ENCODE measurements at places on chromosomes 16 and 17.

GRCh38 chr16:9446471-9447194 lies 355.2 kb downstream of the HAPSTR1 start:
- DNase-seq: no peak

GRCh38 chr16:23917621-23918020 lies 81.8 kb downstream of the PRKCB start:
- no peak for DNase-seq

- no peak for DNase-seq
Measured at GRCh38 chr16:82761858-82762257, 135.1 kb downstream of the CDH13 start.

- DNase-seq: no peak
Measured at GRCh38 chr17:43314611-43315011, 80.8 kb upstream of the RNU2-1 start.

- DNase-seq: no peak
Measured at GRCh38 chr16:51392521-51393187, 241.6 kb upstream of the SALL1 start.

- no peak for DNase-seq
Measured at GRCh38 chr17:40251576-40251975, 32.5 kb downstream of the WIPF2 start.

DNA sequence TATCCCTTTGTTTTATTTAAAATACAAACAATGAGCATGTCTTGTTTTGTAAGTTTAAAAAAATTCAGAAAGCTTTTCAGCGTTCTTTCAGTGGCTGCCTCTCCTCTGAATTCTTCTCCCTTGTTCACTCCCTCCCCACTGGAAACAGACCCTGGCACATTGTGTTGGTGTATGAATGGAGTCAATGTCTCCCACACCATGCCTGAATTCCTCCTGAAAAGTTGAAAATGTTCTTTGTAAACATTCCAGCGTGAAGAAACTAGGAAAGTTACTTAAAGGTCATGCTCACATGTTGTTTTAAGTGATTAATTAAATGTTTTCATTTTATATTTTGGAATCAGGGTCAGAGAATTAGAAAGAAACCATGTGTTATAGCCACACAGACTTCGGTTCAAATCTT lies 136.9 kb upstream of the DYNLRB2 start:
- no peak for DNase-seq

- DNase-seq: no peak
Measured at GRCh38 chr17:66965801-66966262, 1.3 kb downstream of the CACNG4 start.

- no peak for DNase-seq
Measured at GRCh38 chr17:81179220-81179619, 13.2 kb upstream of the AATK start.

- no peak for DNase-seq
Measured at GRCh38 chr16:52677501-52677900, 130.6 kb upstream of the TOX3 start.

- peak; percentile 62 for DNase-seq
Measured at GRCh38 chr17:78842881-78843565, 2.4 kb upstream of the USP36 start.

DNA sequence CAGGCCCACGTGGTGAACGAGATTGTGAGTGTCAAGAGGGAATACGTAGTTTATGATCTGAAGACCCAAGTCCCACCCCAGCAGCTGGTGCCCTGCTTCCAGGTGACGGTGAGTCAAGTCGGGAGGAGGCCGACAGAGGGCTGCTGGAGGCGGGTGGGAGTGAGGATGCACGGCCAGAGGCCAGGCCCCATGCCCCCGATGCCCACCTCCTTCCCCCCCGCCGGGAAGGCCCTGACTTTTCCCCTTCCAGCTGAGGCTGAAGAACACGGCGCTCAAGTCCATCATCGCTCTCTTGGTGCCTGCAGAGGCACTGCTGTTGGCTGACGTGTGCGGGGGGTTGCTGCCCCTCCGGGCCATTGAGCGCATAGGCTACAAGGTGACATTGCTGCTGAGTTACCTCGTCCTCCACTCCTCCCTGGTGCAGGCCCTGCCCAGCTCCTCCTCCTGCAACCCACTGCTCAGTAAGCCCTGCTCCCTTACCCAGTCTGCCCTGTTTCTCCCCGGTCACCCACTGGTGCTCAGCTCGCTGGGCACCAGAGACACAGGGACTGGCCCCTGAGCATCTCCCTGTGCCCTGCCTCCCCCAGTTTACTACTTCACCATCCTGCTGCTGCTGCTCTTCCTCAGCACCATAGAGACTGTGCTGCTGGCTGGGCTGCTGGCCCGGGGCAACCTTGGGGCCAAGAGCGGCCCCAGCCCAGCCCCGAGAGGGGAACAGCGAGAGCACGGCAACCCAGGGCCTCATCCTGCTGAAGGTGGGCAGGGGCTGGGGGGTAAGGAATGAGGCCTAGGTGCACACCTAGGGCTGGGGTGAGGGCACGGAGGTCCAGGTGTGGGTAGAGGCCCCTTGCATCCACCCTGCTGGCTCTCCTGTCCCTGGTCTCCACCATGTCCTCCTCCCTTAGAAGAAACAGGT lies 2.6 kb downstream of the ZACN start:
- no peak for DNase-seq

- no peak for DNase-seq
Measured at GRCh38 chr17:4696437-4696805, 7.5 kb downstream of the PELP1 start.

DNA sequence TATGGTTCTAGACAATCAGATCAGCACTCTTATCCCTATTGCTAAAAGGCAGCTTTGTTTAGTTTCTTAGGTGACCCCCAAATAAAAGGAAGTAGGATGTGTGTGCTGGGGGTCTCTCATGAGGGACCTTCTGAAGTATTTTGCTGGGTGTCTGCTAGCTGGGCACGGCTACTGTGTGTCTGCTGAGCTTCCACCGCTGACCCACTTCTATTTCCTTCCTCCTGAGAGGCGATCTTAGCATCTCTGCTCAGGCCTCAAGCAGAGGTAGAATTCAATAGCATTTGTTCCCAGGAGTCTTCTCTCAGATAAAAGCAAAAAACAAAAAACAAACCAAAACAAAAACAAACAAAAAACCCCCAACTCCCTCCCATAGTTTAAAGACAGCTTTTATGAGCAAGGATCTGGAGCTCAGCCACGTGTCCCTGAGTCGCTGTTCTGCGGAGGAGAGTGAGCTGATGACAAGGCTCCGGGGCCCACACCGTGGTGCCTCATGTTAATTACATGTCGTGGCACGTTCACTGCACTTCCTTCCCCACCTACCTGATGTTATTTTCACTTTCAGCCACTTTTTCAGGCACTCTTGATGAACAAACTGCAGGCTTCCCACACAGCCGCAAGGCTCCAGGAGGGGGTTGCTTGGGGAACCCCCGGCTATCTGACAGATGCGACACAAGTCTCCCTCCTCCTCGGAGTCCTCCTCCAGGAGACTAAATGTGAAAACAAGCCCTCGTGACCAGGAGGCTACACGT lies 83.5 kb downstream of the MARCHF10 start:
- no peak for DNase-seq

- no peak for DNase-seq
Measured at GRCh38 chr16:80971819-80972218, 34.9 kb downstream of the CMC2 start.

GRCh38 chr16:89864527-89864820 lies 8.9 kb upstream of the TCF25 start:
- no peak for DNase-seq

DNA sequence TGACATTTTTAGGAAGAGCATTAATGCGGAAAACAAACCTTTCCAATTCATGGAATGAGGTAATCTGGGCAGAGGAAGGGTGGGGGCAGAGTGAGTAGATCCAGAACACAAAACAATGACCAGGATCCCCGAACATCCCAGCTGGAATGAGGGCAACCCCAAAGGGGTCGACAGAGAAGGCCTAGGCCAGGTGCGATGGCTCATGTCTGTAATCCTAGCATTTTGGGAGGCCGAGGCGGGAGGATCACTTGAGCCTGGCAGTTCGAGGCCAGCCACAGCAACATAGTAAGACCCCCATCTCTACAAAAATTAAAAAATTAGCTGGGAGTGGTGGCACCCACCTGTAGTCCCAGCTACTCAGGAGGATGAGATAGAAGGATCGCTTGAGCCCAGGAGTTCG lies 64.7 kb downstream of the ZFHX3 start:
- no peak for DNase-seq

DNA sequence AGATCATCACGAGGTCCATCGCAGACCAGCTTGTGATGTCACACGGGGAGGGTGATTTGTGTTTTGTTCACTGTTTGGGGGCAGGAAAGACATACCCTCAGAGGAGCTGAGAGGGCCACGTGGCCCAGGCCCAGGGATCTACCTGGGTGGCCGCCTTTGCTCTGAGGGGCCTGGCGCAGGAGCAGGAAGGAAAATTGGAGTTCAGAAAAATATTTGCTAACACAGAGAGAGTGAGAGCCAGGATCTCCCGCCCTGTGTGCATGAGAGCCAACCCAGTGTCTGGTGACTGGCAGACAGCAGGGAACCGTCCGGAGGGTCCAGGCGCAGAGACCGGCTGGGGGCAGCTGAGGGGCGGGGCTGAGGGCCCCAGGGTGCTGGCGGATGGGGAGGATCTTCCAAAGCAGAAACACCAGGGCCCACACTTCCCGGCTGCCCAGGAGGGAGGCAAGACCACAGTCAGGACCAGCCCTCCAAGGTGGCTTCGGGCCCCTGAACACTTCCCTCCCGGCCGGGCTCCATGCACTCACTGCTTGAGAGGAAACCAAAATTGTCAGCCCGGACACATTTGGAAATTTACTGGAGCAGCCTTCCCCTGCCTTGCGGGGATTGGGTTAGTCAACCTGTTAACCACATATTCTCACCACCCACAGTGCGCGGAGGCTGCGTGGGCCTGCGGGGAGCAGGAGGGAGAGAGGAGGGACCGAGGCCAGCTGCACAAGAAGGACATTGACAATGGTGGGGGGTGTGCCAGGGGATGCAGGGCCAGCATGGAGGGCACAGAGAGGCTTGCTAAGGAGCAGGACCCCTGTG lies 52.6 kb downstream of the RBFOX3 start:
- DNase-seq: no peak

DNA sequence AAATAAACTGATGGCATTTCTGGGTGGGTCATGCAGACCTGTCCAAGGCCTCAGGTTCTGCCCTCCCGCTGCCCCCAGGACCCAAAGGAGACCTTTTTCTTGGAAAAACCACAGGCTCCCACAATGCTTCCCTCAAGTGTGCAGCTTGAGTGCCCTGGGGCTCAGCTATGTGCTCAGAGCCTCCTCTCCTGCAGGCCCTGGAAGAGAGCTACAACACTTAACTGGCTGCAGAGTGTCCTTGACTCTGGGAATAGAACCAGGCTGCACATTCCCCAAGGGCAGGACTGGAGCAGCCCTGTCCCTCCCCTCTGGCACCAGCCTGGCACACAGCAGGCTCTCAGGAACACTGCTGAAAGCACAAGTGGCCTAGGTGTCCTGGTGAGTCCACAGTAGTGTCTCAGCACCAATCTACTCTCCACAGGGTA lies 4.8 kb upstream of the SREBF1 start:
- no peak for DNase-seq
